ENCODE measurements at places on chromosomes 3 and 15.
A peak's percentile ranks its signal among the peaks of the same experiment; 100 is the strongest.

DNA sequence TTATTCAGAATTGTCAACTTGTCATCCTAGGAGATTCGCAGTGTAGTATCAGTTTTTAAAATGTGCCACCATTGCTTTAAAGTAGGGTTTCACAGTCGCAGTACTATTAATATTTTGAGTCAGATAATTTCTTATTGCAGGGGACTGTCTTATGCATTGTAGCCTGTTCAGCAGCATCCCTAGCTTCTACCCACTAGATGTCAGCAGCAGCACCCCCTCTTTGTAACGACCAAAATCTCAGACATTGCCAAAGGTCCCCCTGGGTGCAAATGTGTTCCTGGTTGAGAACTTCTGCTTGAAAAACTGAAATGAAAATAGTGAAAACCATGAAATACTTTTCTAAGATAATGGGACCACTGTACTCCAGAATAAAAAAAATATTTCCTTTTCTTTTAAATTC is 474.8 kb downstream of the CNTN3 start:
- peak; percentile 32 for DNase-seq

GRCh38 chr15:99916668-99917223 is 183.5 kb upstream of the LYSMD4 start:
- no peak for DNase-seq

DNA sequence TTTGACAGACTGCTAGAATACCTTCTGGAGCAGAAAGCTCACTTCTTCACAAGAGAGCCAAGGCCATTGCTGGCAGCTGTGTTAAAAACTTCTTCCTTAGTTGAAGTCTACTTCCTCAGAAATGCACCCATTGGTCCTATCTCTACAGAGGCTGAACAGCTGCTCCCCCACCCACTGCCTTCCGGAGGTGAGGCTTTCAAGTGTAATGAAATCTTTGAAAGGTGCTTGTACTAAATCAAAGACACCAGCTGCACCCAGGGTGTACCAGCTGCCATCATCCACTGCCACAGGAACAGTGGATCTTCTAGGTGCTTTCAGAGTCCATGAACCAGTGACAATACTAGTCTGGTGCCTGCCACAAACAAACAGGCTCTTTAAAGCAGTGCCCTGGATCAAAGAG is 26.4 kb upstream of the HERC1 start:
- no peak for DNase-seq

- DNase-seq = peak; percentile 34
Measured at GRCh38 chr3:126932188-126932931, 50.6 kb upstream of the PLXNA1 start.

- DNase-seq = no peak
Measured at GRCh38 chr3:126484662-126485061, 9.0 kb upstream of the ZXDC start.

DNA sequence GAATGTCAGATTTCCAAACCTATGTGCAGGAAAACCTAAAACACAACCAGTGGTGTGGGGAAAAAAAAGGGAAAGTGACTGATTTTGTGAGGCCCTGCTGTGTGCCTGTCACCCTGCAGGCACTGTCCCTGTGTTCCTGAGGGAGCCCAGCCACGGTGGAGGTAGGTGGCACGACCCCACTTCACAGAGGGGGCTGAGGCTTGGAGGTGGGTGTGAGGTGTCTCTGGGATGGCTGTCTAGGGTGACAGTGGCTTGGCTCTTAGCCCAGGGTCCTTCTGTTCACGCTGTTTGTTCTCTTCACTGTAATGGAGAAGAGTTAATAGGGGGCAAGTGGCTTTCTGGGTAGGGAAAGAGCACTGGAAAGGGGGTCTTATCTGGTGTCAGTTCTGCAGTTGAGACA is 22.6 kb downstream of the RASGRF1 start:
- DNase-seq = no peak

GRCh38 chr3:76024640-76025039 is 239.3 kb upstream of the ZNF717 start:
- peak; percentile 39 for DNase-seq

DNA sequence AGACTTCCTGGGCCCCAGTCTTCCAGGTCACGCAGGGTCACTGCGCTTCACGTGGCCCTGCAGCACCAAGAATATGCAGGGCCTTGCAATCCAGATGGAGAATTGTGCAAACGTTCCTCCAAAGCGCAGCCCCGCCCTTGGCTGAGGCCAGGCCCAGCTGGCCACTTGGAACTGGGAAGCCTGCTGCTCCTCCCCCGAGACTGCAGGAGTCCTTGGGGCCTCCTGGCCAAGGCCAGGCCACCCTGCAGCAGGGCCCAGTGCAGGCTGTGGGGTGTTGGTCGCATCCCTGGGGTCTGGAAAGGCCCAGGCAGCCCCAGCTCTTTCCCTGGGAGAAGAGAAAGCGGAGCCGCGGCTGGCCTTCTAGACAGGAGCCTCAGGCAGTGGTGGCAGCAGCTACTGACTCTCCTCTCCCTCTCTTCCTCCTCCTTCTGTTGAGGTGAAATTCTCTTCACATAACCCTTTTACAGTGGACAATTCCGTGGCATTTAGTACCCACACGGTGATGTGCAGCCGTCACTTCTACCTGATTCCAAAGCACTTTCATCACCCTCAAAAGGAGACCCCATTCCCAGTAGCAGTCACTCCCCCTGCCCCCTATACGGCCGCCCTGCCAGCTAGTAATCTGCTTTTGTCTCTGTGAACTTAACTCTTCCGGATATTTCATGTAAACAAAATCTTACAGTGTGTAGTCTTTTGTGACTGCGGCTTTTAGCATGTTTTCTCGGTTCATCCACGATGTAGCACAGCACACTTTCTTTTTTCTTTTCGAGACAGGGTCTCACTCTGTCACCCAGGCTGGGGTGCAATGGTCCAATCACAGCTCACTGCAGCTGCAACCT is 103.9 kb downstream of the TMEM266 start:
- DNase-seq = peak; percentile 31

- no peak for DNase-seq
Measured at GRCh38 chr15:68485721-68486360, 53.9 kb upstream of the ITGA11 start.

DNA sequence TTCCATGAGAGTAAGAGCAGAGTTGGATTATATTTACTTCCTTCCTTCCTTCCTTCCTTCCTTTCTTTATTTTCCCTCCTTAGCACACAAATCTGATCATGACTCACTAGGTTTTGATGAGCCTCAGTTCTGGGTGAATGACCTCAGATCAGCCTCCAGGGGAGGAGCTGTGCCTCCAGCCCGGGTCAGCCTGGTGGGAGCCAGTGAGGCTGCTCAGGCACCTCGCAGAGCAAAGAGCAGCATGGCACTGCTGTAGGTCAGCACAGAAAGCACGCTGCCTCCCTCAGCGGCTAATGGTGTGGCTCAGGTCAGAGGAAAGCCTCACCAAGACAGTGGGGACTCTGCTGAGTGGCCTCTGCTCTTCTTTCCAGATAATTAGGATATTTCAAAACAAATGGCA is 108.5 kb downstream of the SYNPR start:
- DNase-seq = no peak
